ENCODE measurements at places on chromosomes 3 and 15.

DNA sequence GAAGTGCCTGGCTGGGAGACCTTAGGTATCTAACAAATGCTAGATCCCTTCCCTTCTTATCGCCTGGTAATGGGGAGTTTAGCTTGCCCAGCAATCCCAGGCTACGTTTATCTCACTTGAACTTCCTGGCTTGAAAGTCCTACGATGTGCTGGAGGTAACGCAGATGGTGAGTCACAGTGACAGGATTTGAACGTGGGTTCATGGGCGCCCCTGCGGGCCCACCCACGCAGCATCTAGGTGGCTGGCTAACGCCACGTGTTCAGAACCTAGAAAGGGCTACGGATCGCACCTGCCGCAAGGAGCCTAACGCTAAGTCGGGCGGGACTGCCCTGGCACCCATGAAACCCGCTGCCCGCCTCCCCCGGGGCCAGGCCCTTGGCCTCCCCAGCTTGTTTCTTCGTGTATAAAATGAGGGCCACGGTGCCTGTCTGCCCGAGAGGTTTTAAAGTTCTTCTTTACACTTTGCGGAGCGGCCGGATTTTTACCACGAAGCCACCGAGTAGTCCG lies 600 bp upstream of the USP3 start:
- DNase-seq = peak; percentile 90

DNA sequence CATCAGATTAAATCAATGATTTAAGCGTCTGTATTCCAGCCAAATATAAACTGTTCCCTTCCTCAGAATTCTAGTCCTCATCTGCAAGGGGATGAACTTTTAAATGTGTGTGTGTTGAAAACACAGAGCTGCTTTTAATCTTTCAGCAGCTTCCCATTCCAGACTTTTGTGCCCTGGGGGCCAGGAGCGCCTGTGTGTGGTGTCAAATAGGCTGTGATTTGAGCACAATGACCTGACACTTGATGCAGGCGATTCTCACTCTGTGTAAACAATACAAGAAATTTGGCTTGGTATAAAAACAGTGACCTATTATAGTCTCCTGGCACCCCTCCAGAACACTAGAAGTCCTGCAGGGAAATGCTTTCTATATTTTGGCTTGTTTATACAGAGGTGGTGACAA lies 274.6 kb upstream of the ROPN1 start:
- no peak for DNase-seq

GRCh38 chr3:58059349-58060321 lies 51.4 kb downstream of the FLNB start:
- DNase-seq = no peak

- DNase-seq = no peak
Measured at GRCh38 chr15:100261302-100262240, 80.2 kb downstream of the ADAMTS17 start.

- no peak for DNase-seq
Measured at GRCh38 chr15:71802770-71803169, 7.6 kb upstream of the NR2E3 start.

DNA sequence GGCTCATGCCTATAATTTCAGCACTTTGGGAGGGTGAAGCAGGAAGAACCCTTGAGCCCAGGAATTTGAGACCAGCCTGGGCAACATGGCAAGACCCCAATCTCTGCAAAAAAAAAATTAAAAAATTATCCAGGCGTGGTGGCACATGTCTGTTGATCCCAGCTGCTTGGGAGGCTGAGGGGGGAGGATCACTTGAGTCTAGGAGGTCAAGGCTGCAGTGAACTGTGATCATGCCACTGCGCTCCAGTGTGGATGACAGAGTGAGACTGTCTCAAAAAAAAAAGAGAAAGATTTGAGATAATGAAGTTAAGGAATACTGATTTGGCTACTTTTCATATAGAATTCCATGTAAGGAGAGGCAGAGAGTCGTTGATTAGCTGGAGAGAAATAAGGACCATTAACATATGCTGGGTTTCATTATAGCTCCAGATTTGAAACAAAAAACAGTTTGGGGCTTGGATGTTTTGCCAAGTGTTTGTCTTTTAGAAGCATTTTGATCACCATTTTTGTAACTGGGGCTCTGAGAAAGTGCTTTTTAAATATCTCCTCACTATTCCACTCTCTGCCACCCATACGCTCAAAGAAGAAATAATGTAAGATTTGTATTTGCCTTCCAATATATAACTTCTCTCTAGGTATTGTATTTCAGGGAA lies 214.2 kb downstream of the FEZF2 start:
- DNase-seq = no peak

DNA sequence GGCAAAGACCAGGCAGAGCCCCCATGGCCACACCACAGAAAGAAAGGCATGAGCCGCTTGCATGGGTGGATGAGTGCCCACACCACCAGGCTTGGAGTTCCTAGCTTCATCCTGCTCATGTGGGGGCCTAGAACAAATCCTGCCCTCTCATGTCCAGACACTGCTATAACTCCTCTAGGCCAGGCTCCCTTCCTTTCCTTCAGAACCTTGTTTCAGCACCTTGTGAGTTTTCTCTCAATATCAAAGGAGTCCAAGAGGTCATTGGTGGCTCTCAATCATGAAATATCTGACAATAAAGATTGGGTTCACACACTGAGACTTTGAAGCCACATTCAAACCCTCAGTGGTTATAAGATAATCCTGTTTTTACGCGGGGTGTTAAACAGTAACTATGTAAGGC lies 12.7 kb downstream of the SLC6A20 start:
- no peak for DNase-seq

Data from CD4-positive, alpha-beta T cell treated with Interleukin-2 at 100 ng/mL for 4 hours (primary cell).